Chondrocyte (in vitro differentiated cells): ENCODE measurements at places on chromosomes 7 and 10. TPM values are rescaled to one million over a fixed set of nuclear protein-coding genes. Genes with fewer than 3 reads are reported as not detected.

- no peak overlapping the region for H3K27ac ChIP-seq
- no peak for DNase-seq
- H3K36me3 ChIP-seq = peaks cover 26% of the 10 kb centered on the region
- H3K4me1 ChIP-seq = no peaks in the 10 kb centered on the region
Observed at GRCh38 chr7:1970895-1971294, 261.9 kb downstream of the MAD1L1 start.

The CC2D2B gene
- total RNA-seq = 0.30 to 0.54 TPM (median 0.51 TPM) in 3 replicates

The CFTR gene
- not detected in 3 replicates for total RNA-seq

- DNase-seq = no peak
- no peak overlapping the region for H3K4me3 ChIP-seq
- H3K27ac ChIP-seq = peak overlapping the region; percentile 27
- peaks cover 2% of the 10 kb centered on the region for H3K27me3 ChIP-seq
- H3K4me1 ChIP-seq = peaks cover 2% of the 10 kb centered on the region
Observed at GRCh38 chr10:133277993-133278576, 1.4 kb upstream of the ADAM8 start.

- no peak overlapping the region for H3K27ac ChIP-seq
- no peak for DNase-seq
- no peaks in the 10 kb centered on the region for H3K27me3 ChIP-seq
- H3K36me3 ChIP-seq = peaks cover 4% of the 10 kb centered on the region
Observed at GRCh38 chr10:69948261-69948660, 104.4 kb upstream of the MACROH2A2 start.

- no peak for DNase-seq
- no peaks in the 10 kb centered on the region for H3K27me3 ChIP-seq
- peaks cover 21% of the 10 kb centered on the region for H3K36me3 ChIP-seq
- H3K4me1 ChIP-seq = no peaks in the 10 kb centered on the region
- H3K27ac ChIP-seq = no peak overlapping the region
Observed at GRCh38 chr7:43779045-43779812, 20.7 kb downstream of the BLVRA start.

DNA sequence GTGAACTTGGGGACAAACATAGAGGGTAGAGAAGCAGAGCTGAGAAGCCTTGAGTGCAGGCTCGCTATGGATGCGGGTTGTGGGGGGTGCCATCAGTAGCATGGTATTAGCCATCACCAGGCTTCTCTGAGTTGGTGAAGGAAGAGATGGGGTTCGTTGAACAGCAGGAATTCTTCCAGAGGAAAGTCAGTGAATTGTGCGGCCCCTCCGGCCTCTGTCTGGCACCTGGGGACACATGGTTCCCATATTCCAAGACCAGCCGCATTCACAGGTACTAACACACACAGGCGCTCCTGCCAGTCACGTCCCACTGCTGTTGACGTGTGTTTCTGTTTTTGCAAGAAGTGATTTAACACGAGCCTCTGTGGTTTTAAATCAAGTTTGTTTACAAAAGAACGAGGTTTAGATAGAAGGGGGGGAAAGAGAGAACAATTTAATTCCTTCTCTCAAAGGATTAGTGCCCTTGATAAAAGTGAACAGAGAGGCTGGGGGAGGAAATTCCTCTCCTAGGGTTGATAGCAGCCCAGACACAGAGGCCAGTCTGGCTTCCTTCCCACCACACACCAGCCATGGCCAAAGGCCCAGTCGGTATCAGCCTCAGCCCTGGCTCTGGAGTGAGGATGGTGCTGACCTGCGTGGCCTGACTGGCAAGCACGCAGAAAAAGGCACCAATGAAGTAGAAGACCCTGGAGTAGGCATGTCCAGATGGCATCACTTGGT lies 252.6 kb upstream of the IGFBP3 start:
- H3K36me3 ChIP-seq = no peaks in the 10 kb centered on the region
- H3K27ac ChIP-seq = no peak overlapping the region
- no peak for DNase-seq

- no peaks in the 10 kb centered on the region for H3K36me3 ChIP-seq
- no peaks in the 10 kb centered on the region for H3K4me1 ChIP-seq
- peaks cover 73% of the 10 kb centered on the region for H3K27me3 ChIP-seq
Observed at GRCh38 chr7:128176696-128177095, 64.4 kb upstream of the LEP start.

GRCh38 chr7:44966731-44967538 lies 11.9 kb downstream of the MYO1G start:
- H3K36me3 ChIP-seq = no peaks in the 10 kb centered on the region
- peaks cover 1% of the 10 kb centered on the region for H3K27me3 ChIP-seq
- DNase-seq = peak; percentile 64
- no peaks in the 10 kb centered on the region for H3K4me1 ChIP-seq
- no peak overlapping the region for H3K4me3 ChIP-seq
- no peak overlapping the region for H3K27ac ChIP-seq

DNA sequence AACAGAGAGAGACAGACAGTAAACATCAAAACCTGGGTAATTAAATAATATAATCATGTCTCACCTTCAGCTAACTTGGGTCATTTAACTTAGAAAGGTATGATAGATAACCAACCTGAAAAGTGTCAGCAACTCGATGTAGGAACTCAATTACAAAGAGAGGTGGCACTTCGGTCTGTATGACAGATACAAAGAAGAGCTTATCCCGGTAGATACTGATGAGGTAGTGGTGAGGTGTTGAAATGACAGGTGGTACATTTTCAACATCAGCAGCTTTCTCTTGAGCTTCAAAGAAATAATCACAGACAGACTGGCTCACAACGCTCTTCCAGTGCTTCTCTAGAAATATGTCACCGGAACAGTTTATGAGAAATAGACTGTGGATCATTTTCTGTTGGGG lies 12.6 kb downstream of the AP3M1 start:
- H3K36me3 ChIP-seq = peaks cover 15% of the 10 kb centered on the region
- no peak overlapping the region for H3K4me3 ChIP-seq
- H3K4me1 ChIP-seq = peaks cover 11% of the 10 kb centered on the region
- no peaks in the 10 kb centered on the region for H3K27me3 ChIP-seq

DNA sequence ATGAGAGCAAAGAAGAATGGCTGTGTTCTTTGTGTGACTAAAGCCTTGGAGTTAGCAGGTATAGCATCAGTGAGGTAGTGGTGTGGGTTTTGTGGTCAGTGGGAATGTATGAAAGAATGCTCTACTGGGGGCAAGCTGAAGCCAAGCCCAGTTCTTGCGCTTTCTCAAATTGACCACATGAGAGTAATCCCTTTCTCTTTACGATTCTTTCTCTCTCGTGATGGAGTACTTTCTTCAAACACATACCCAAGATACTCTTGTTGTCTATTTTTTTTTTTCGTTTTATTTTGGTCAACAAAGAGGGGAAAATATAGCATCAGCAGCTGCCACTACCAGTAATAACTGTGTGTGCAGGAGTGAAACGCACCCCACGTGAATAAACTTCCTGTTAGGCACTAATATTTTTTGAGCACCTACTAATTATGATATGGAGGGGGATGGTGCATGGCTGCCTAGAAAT lies 8.4 kb upstream of the PANK1 start:
- no peak overlapping the region for H3K4me3 ChIP-seq
- no peak overlapping the region for H3K27ac ChIP-seq
- no peak for DNase-seq
- peaks cover 5% of the 10 kb centered on the region for H3K4me1 ChIP-seq
- H3K36me3 ChIP-seq = no peaks in the 10 kb centered on the region
- H3K27me3 ChIP-seq = no peaks in the 10 kb centered on the region

GRCh38 chr7:15397922-15398760 lies 163.7 kb downstream of the AGMO start:
- H3K36me3 ChIP-seq = no peaks in the 10 kb centered on the region
- DNase-seq = no peak
- H3K4me1 ChIP-seq = peaks cover 6% of the 10 kb centered on the region
- no peaks in the 10 kb centered on the region for H3K27me3 ChIP-seq
- no peak overlapping the region for H3K4me3 ChIP-seq

The LCOR gene
- 27.9 to 37.2 TPM (median 29.4 TPM) in 3 replicates for total RNA-seq

GRCh38 chr10:114714281-114714741 lies 56.2 kb upstream of the ABLIM1 start:
- H3K27ac ChIP-seq = peak overlapping the region; percentile 94
- no peak overlapping the region for H3K4me3 ChIP-seq
- H3K27me3 ChIP-seq = no peaks in the 10 kb centered on the region
- peaks cover 51% of the 10 kb centered on the region for H3K4me1 ChIP-seq

GRCh38 chr7:18221377-18222293 lies 194.0 kb upstream of the PRPS1L1 start:
- H3K4me1 ChIP-seq = peaks cover 27% of the 10 kb centered on the region
- peaks cover 1% of the 10 kb centered on the region for H3K27me3 ChIP-seq
- no peak for DNase-seq
- H3K27ac ChIP-seq = no peak overlapping the region

- no peak for DNase-seq
- H3K27me3 ChIP-seq = peaks cover 6% of the 10 kb centered on the region
- H3K4me1 ChIP-seq = no peaks in the 10 kb centered on the region
- no peaks in the 10 kb centered on the region for H3K36me3 ChIP-seq
- no peak overlapping the region for H3K4me3 ChIP-seq
- no peak overlapping the region for H3K27ac ChIP-seq
Observed at GRCh38 chr10:126654579-126654978, 15.9 kb downstream of the C10orf90 start.

- H3K36me3 ChIP-seq = no peaks in the 10 kb centered on the region
- no peaks in the 10 kb centered on the region for H3K4me1 ChIP-seq
- no peak overlapping the region for H3K27ac ChIP-seq
- H3K27me3 ChIP-seq = peaks cover 39% of the 10 kb centered on the region
Observed at GRCh38 chr7:159125104-159125954, 19.3 kb downstream of the VIPR2 start.

DNA sequence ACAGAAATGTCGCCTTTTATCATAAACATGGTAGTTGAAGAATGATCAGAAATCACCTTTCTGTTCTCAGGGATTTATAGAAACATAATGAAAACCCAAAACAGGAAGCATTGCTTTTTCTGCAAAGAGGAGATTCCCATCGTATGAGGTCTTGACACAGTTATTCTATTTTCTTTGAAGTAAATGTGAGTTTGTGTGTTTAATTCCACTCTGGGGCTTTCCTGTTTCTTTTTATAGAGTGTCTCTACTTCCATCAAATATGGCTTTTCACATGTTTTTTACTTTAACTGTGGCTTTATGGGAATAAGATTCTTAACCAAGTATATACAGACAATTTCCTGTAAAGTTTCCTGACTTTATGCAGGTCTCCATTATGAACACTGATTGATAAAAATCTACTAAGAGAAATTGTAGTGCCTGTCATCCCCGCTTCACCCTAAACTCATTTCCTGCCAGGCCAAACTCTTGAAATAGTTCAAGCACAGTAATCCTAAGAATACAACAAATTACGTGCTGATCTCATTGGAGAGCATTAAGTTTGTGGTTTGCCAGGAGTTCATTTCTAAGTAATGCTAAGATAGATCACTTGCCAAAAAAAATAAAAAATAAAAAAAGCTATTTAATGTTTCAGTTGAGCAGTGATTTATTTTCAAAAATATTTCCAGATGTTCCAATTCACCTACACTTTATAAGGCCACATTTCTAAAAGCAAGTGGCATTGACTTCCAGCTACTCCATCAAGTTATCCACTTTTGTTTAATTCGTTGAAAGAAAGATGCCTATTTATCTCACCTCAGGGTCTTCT lies 52.2 kb upstream of the SEC61G start:
- DNase-seq = no peak
- H3K4me3 ChIP-seq = peak overlapping the region; percentile 21
- H3K27me3 ChIP-seq = no peaks in the 10 kb centered on the region
- peaks cover 1% of the 10 kb centered on the region for H3K36me3 ChIP-seq
- H3K27ac ChIP-seq = peak overlapping the region; percentile 92
- peaks cover 27% of the 10 kb centered on the region for H3K4me1 ChIP-seq
